ENCODE measurements at places on chromosomes 13 and 19.

DNA sequence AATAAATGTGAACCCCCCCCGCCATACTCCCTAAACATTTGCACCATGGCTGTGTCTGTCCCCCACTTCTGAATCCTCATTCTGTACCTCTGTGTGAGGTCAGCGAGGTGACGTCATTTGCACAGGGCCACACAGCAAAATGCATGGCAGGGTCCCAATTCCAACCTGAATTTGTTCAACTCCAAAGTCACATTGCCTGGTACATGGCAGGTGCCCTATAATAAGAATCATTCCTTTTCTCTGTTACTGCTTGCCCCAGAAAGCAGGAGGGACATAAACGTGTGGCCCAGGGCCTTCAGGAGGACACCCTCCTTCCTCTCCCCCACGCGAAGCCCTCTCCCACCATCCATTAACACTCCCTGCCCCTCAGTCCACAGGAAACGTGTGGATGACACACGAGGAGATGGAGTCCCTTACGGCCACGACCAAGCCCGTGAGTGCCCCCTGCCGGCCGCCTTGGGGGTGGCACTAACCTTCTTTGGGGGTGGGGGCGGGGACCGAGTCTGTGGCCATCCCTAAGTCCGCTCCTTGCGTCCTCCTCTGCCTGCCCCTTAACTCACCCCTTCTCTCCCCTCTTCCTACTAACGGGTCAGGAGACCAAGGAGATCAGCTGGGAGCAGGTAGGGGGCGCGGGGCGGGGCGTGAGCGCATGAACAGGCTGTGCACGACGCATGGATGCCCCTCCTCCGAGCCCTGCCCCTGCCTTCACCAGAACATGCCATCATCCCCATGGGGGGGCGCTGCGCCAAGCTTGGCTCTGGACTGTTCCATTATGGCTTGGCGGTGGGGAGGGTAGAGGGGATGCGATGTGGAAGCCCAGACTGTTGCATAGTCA lies 9.4 kb downstream of the HRC start:
- peak; percentile 91 for DNase-seq

- DNase-seq: peak; percentile 68
These were observed 10.9 kb upstream of the ADGRE5 start for GRCh38 chr19:14370169-14370939.

DNA sequence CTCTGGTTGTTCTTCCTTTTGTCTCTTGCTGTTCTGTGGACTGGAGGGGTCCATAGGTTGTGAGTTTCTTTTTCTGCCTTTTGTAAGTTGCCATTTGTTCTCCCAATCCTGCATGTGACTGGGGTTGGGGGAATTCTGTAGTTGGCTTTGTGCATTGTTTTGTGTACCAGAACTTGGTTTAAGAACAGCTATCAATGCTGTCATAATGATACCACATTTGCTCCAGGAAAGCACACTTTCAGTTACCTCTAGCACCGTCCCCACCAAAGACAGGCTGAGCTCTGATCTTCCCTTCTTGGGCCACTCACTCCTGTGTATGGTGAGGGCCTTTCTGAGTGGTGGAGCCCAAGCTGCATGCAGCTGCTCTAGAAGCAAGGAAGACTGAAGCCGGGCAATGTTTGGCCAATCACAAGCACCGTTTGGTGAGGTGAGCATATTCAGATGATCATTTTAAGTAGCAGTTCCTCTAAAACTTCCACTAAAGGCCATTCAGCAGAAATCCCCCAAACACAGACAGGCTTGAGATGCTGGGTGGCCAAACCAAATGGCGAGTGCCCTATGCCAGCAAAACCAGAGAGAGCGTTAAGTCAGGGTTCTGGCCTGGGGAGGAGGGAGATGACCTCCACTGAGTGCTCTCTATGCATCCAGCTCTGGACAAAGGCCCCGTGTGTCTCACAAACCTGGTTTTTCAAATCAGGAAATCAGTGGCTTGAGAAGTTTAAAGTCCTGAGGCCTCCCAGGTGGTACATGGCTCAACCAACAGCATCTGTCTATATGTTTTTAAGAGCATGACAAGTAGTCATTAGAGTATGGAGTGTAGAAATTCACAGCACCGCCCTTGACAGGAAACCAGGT lies 120.7 kb upstream of the SPATA13 start:
- no peak for DNase-seq

DNA sequence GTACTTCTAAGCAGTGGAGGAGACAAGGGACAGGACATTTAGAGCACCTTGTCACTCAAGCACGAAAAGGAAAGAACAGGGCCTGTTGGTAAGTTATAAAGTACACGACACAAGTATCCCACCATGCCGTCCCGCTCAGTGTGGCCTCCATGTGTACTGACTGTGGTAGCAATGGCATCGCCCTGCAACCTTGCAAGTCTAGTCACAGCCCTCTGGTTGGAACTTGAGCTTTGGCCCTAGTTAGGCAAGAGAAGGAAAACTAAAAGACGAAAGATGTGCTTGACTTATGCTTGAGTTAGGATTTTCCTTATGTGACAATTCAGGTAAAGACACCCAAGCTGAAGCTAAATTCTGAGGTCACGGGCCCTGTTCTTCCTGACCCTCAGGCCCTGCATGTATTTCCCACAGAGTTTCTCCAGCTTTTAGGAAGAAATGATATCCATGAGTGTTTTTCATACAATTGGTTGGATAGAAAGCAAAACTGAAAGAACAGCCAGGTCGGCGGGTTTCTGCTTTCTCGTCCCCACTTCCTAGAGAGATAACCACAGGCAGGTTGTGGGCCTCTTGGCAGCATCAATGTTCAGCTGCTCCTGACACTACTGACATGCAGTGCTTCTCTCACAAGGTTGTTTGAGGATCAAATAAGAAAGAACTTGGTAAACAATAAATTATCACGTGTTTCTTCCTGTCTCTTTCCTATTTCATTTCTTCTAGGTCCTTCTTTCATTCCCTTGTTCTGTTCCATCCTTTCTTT lies 216.2 kb downstream of the IRS2 start:
- peak; percentile 49 for DNase-seq

GRCh38 chr19:10339380-10339960 lies at the start of gene ICAM3:
Gene ICAM3 (minus strand): TSS chr19:10339624. CDS start chr19:10339614, 10 bp downstream.
- peak; percentile 81 for DNase-seq

DNA sequence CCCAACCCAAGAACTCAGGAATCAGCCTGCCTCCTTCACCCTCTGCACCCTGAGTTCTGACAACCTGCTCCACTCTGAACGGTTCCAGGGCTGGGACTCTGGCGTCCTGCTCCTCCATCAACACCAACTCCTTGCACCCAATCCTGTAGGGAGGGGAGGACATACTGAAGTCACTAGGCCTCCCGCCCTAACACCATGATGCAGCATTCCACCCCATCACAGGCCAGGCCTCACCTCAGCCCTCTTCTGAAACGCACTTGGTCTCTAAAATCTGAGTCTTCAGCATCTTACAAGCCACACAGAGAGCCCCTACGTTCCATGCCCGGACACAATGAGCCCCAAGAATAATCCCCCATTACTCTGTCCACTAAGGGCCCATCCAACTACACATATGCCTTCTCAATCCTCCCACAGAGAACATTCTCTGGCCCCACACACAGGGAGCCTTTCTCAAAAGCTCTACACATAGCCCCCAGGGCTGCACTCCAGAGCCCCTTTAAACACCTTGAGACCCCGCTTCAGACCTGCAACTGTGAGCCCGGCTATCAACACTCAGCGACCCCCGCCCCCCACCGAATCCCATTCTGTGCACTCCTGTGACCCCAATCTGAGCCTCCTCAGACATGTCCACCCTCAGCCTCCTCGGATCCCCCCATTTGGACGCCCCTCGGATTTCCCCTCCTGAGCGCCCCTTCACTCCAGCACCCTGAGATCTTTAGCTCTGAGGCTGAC lies 567 bp downstream of the ALKBH6 start:
- no peak for DNase-seq

- DNase-seq: no peak
These were observed 10.0 kb upstream of the CEACAM21 start for GRCh38 chr19:41566001-41566400.

DNA sequence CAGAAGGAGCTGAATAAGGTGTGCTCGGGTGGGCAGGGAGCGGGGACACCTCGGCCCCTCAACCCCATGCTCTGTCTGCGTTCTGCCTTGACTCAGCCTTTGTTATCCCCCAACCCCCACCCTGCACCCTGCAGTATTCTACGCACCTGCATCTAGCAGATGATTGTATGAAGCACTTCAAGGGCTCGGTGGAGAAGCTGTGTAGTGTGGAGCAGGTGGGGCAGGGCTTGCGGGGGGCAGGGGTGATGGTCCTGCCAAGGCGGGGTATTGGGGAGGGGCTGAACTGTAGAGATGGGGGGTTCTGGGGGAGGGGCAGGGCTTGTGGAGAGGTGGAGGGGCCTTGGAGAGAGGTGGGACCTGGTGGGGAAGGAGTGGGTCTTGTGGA lies 6.1 kb downstream of the STXBP2 start:
- no peak for DNase-seq

DNA sequence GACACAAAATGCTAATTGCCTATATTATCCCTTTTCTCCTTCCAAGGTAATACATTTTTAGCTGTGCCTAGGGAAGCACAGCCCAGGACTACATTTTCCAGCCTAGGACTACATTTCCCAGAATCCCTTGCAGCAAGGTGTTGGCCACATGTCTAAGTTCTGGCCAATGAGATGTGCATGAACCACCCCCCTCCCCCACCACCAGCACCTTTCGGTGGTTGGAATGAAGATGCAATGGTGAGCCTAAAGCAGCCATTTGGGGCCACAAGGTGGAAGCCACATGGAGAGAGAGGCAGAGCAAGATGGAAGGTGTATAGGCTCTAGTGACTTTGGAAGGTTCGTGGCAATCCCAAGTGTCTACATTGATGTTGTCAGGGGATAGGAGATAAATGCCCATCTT lies 16.2 kb downstream of the UNC13A start:
- peak; percentile 51 for DNase-seq

GRCh38 chr13:109533350-109533749 lies 253.0 kb downstream of the IRS2 start:
- no peak for DNase-seq

DNA sequence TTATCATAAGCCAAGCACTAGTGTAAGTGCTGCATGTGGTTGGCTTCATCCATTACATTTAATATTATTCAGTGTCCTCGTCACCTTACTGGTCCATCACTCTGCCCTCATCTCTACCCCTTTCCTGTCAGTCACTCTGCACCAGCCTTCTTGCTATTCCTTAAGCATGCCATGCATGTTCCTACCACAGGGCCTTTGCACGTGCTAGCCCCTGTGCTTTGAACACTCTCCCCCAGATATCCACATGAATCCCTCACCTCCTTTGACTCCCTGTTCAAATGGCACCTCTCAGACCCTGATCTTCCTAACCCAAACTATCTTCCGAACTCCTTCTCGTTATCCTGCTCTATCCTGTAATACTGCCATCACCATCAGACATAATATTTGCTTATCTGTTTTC lies 3.2 kb upstream of the RELB start:
- no peak for DNase-seq

DNA sequence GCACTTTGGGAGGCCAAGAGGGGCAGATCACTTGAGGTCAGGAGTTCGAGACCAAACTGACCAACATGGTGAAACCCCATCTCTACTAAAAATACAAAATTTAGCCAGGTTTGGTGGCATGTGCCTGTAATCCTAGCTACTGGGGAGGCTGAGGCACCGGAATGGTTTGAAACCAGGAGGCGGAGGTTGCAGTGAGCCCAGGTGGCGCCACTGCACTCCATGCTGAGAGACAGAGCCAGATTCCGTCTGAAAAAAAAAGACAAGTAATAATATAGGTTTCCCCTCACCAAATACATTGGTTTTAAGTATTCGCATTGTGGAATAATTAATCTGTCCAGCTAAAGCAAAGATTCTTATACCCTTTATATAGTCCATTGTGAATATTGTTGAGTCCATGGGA lies 1544.6 kb downstream of the OLFM4 start:
- DNase-seq: no peak

DNA sequence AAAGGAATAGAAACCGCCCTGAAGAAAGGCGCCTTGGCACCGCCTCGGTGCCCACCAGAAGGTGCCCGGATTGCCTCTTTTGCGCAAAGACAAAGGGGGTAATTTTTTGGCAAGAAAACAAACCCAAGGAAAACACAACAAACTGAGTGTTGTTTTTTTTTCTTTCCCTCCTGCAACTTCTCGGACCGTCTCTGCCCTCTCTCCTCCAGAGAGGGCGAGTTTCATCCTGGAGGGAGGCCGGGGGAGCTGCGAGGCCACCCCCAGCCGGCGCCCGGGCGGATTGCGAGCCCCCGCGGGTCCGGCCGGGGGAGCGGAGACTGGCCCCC lies 2.3 kb downstream of the ZNF536 start:
- DNase-seq: no peak

DNA sequence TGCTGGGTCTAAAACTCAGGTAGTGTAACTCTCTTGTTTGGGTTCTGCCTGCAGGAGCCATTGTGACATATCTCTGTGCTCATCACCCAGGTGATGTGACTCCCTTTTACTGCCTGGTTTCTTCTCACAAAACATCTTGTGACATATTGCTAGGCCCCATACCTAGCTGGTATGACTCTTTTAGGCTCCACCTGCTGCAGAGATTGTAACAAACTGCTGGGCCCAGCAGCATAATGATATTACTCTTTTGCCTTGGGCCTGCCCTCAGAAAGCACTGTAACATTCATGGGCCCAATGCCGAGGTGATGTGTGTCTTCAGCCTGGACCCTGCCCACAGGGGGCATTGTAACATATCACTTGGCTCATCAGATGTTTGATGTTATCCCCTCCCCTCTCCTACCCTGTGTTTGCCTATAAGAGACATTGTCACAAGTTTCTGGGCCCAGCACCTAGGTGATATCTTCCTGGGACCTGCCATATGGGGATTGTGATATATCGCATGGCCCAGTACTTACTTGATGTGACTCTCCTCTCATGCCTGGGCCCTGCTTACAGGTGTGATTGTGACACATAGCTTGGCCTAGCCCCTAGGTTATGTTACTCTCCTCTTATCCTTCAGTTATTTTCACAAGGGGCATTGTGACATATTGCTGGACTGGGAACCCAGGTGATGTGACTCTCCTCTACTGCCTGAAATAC lies 18.0 kb upstream of the ZNF681 start:
- no peak for DNase-seq

- DNase-seq: peak; percentile 32
These were observed 984 bp downstream of the SIX5 start for GRCh38 chr19:45767881-45768654.

DNA sequence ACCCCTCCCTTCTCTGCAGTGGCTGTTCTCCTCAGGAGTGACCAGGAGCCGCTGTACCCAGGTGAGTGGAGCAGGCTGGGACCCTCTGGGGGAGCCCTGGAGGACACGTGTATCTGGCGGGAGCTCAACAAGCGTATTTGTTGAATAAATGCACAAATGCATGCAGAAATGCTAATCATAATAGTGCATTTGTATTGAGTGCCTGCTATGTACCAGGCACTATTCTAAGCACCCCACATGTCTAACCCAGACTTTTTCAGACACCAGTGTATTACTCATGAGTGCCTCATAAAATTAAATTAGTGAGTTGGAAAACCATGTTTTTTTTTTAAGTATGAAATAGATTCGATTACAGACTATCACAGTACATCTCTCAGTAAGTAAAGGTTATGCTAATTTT lies 7.9 kb downstream of the HPN start:
- no peak for DNase-seq

- DNase-seq: peak; percentile 34
These were observed at the start of gene WDR87 for GRCh38 chr19:37905946-37906868. Gene WDR87 (minus strand): TSS chr19:37906594. CDS start chr19:37898239, 8,355 bp downstream.

- peak; percentile 58 for DNase-seq
These were observed 685 bp downstream of the TCF3 start for GRCh38 chr19:1651568-1652291.

GRCh38 chr19:36125557-36125956 lies 10.3 kb downstream of the TBCB start:
- DNase-seq: no peak

GRCh38 chr19:7349231-7349591 lies 474 bp downstream of the ARHGEF18 start:
- DNase-seq: no peak
